ENCODE measurements at places on chromosomes 1 and 21.

DNA sequence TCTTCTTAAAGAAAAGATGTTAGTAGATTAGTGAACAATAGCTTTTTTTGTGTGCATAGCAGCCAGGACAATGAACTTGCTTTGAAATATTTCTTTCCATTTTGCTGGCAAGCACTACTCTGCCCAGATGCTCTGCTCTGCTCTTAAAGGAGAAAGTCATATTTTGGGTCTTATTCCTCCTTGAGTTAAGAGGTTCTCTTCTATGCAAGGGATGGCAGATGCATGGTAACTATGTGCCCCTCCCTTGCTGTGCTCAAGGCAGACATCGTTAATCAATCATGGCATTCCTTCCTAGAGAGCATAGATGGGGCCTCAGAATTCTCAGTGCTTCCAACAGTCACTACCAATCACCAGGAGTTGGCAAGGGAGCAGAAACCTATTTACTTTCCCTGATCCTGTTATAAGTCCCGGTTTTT lies 27.6 kb downstream of the NIPAL3 start:
- no peak for DNase-seq

GRCh38 chr1:70486676-70487458 lies 75.8 kb downstream of the CTH start:
- DNase-seq, result peak; percentile 77

GRCh38 chr1:97791251-97791650 lies 129.6 kb downstream of the DPYD start:
- no peak for DNase-seq

GRCh38 chr1:110890474-110891196 lies 17.7 kb downstream of the CD53 start:
- DNase-seq, result no peak

DNA sequence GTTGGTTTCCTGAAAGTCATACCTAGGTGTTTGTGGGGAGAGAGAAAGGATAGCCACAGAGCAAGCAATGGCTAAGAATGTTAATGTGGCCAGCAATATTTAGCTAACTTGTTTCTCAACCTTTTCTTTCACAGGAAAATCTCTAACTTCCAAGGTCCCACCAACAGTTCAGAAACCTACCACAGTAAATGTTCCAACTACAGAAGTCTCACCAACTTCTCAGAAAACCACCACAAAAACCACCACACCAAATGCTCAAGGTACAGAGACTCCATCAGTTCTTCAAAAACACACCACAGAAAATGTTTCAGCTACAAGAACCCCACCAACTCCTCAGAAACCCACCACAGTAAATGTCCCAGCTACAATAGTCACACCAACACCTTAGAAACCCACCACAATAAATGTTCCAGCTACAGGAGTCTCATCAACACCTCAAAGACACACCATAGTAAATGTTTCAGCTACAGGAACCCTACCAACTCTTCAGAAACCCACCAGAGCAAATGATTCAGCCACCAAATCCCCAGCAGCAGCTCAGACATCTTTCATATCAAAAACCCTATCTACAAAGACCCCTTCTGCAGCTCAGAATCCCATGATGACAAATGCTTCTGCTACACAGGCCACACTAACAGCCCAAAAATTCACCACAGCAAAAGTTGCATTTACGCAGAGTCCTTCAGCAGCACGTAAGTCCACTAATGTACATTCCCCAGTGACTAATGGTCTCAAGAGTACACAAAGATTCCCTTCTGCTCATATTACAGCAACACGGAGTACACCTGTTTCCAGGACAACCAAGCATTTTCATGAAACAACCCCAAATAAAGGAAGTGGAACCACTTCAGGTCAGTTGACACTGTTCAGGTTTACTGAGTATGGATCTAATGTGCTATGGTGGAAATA lies 15.3 kb downstream of the CD55 start:
- DNase-seq, result no peak

- no peak for DNase-seq
Measured at GRCh38 chr1:156647351-156647750, 5.4 kb downstream of the BCAN start.

DNA sequence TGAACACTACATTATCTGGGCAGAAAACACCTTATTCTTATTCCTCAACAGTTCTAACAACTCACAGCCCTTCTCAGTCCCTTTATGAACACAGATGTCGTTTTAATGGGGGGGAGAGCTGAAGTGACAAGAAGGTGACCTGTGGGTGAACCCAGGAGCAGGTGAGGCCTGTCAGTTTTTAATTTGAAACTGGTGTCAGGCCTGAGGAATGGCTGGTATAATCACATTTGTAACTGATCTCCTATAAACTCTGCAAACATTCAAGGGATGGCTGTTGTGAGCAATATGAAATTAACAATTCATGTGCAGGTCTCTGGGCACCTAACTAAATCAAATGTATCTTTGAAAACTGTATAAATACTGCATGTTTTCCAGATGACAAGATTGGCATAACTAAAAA lies 362.1 kb upstream of the NR5A2 start:
- no peak for DNase-seq

GRCh38 chr1:198174297-198174696 lies 17.5 kb downstream of the NEK7 start:
- DNase-seq, result no peak

GRCh38 chr1:33327587-33328325 lies 6.9 kb upstream of the A3GALT2 start:
- DNase-seq, result peak; percentile 93

DNA sequence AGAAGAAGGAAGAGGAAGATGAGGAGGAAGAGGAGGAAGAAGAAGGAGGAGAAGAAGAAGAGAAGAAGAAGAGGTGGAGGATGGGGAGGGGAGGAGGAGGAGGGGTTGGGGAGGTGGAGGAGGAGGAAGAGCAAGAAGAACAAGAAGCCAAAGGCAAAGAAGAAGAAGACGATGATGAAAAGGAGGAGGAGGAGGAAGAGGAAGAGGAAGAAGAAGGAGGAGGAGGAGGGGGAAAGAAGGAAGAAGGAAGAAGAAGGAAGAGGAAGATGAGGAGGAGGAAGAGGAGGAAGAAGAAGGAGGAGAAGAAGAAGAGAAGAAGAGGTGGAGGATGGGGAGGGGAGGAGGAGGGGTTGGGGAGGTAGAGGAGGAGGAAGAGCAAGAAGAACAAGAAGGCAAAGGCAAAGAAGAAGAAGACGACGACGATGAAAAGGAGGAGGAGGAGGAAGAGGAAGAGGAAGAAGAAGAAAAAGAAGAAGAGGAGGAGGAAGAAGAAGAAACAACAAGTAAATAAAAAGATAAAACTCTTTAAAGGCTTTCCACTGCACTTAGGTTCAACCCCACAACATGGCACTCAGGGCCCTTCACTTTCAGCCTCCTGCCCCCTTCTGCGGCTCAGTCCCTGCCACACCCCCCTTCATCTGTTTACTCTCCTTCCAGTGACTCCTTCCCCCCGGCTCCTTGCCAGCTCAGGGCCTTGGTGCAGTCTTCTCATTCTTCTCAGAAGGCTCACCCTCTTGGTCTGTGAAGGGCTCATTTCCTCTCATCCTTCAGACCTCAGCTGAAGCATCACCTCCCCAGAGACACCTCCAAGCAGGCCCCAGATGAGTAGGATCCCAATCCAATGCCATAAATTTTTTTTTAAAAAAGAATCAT lies 114.0 kb downstream of the KCNN3 start:
- DNase-seq, result peak; percentile 32

- peak; percentile 32 for DNase-seq
Measured at GRCh38 chr1:228378090-228378872, 28.4 kb downstream of the TRIM11 start.

GRCh38 chr1:218473522-218473921 lies 128.4 kb downstream of the TGFB2 start:
- no peak for DNase-seq

- no peak for DNase-seq
Measured at GRCh38 chr1:68210027-68210426, 22.3 kb downstream of the WLS start.

DNA sequence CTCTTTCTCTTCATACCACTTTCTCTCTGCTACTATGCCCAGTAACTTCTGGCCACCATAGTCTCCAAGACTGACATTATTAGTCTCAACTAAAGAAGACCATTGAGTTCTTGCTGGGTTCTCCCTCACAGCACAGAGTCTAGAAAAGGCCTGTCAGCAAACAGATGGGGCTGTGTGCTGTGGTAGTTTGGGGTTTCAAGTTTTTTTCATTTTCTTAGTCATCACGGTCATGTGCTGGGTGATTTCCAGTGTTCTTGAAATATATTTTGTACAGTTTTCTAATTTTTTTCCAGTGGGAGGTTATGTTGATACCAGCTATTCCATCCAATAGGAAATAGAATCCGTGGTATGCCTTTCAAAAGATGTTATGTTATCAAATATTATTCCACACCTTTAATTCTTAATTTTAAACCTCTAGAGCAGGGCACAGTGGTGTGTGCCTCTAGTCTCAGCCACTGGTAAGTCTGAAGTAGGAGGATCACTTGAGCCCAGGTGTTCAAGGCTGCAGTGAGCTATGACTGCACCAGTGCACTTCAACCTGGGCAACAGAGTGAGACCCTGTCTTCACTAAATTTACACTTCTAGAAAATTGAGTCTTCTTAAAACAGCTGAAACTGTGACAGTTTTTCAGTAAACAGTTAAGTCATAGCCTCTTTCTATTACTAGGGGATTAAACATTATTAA lies 8.3 kb downstream of the CFHR2 start:
- DNase-seq, result no peak

- peak; percentile 31 for DNase-seq
Measured at GRCh38 chr1:224929335-224930237, at the start of gene DNAH14. Gene DNAH14 (plus strand): TSS chr1:224929675. CDS start chr1:224952703, 23,028 bp downstream.

GRCh38 chr1:182762536-182762935 lies 27.0 kb upstream of the NPL start:
- no peak for DNase-seq

GRCh38 chr1:5396593-5396992 lies 595.6 kb downstream of the NPHP4 start:
- DNase-seq, result no peak

- DNase-seq, result peak; percentile 33
Measured at GRCh38 chr1:21238141-21238800, 52.0 kb downstream of the ECE1 start.

- DNase-seq, result no peak
Measured at GRCh38 chr1:150068109-150068435, 496 bp downstream of the VPS45 start.

DNA sequence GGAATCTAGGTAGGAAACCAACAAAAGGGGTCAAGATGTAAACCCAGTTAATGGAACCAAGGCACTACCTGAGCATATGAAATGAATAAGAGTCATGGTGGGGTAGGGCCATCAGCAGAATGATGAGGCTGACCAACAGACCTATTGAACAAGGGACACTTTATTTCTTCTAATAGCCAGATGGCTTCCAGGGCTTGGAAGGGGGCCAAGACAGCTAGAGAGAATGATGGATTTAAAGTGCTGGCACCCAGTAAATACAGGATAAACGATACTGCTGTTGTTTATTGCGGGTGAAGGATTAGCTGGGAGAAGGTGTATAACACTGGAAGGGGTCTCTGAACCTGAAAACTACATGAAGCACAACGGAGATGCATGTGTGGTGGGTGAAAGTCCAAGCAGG lies 15.6 kb downstream of the DDAH1 start:
- DNase-seq, result no peak

DNA sequence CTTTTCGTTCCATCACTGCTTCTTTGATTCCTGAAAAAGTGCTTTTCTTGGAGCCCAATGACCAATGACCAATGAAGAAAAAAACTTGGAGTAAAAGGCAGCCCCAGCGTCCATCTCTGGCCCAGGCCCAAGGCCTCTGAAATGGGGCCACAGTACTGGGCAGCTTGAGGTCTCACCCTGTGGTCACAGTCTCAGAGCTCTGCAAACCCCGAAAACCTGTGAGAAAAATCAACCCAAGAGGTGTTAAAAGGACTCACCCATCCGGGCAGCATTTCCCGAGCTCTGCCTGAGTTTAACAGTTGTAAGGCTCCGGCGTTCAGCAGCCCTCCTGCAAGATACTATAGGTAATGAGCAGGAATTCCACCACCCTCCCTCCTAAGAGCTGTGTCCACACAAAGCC lies 2.1 kb upstream of the EFHD2 start:
- no peak for DNase-seq

All from GM04504 (cell line).